Gastrocnemius medialis (tissue), 4 donors: ENCODE measurements at places on chromosomes 1 and 21. TPM values are rescaled to one million over a fixed set of nuclear protein-coding genes. Genes with fewer than 3 reads are reported as not detected.

Gene IPO9
- total RNA-seq = 12.0 TPM

Gene LGR6
- total RNA-seq = not detected

Gene MAP1LC3C
- 5.4 TPM for total RNA-seq

Gene BEND5
- 1.5 TPM for total RNA-seq

Gene FCRLB
- not detected for total RNA-seq

Gene GFI1
- not detected for total RNA-seq

Gene FBLIM1
- 3.8 TPM for total RNA-seq

Gene HSD11B1
- total RNA-seq = 6.4 TPM

Gene ALDH4A1
- total RNA-seq = 22.8 TPM

Gene RASAL2
- total RNA-seq = 13.4 TPM

Gene CA6
- not detected for total RNA-seq

Gene OSBPL9
- 114 TPM for total RNA-seq

Gene FCRLA
- total RNA-seq = not detected

Gene C2CD2
- total RNA-seq = 3.0 TPM

Gene LCE3B
- total RNA-seq = not detected

Gene GPR52
- total RNA-seq = 0.75 TPM

Gene KCNE2
- not detected for total RNA-seq

Gene PADI2
- total RNA-seq = 168 TPM

Gene LRRC71
- total RNA-seq = not detected

Gene BTBD8
- total RNA-seq = 5.7 TPM

Gene RGSL1
- total RNA-seq = not detected

Gene TACSTD2
- 0.25 TPM for total RNA-seq

Gene CHRNB2
- total RNA-seq = not detected

Gene SEMA6C
- total RNA-seq = 116 TPM

Gene S100A7
- not detected for total RNA-seq

Gene ARHGAP29
- total RNA-seq = 13.5 TPM

Gene TPTE
- not detected for total RNA-seq
